ENCODE measurements at places on chromosomes 3 and 15. TPM values are rescaled to one million over a fixed set of nuclear protein-coding genes. Genes with fewer than 3 reads are reported as not detected.

The GPR62 gene
- total RNA-seq = 0.52 TPM

The AGTR1 gene
- 41.8 TPM for total RNA-seq

The ZIC4 gene
- 2.6 TPM for total RNA-seq

The RLBP1 gene
- total RNA-seq = 0.52 TPM

The GOLGA6L7 gene
- total RNA-seq = not detected

The RASGRF1 gene
- not detected for total RNA-seq

The CCNB2 gene
- 7.8 TPM for total RNA-seq

The ATP13A5 gene
- total RNA-seq = not detected

The HYKK gene
- total RNA-seq = 3.7 TPM

The PAK6 gene
- total RNA-seq = 1.0 TPM

The IGSF10 gene
- 18.3 TPM for total RNA-seq

The CMTM8 gene
- not detected for total RNA-seq

The GP5 gene
- under 0.01 TPM for total RNA-seq

The GPR15 gene
- not detected for total RNA-seq

The GPR27 gene
- total RNA-seq = 1.6 TPM

The C2CD4A gene
- total RNA-seq = not detected

The ISG20 gene
- 0.52 TPM for total RNA-seq

The SLC2A2 gene
- not detected for total RNA-seq

The ADGRG7 gene
- total RNA-seq = not detected

The XCR1 gene
- total RNA-seq = not detected

The GAP43 gene
- total RNA-seq = 1.0 TPM

The KLHDC8B gene
- total RNA-seq = 83.5 TPM

Data from skeletal muscle tissue (tissue), 5 donors.